NCI-H2081 treated with DMSO at 0.1 percent for 48 hours (cell line): ENCODE measurements at places on chromosomes 6 and 20.
A peak's percentile ranks its signal among the peaks of the same experiment; 100 is the strongest.

- no peak for DNase-seq
Observed at GRCh38 chr6:119834418-119834817, 484.9 kb upstream of the MAN1A1 start.

DNA sequence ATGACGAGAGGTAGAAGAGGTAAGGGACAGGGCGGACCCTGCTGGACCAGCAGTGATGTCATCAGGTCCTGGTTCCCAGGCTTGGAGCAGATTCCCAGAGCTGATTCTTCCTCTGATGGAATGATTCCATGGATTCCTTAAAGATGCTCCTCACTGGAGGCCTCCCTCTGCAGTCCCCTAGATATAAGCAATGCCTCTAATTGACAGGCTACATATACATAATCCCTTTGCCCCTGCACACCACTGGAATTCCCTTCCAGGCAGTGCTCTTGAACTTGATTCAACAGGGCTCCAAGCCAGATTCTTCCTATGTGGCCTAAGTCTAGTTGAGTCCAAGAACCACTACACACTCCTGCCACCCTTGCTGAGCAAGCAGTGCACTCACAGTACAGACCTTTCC is 52.3 kb upstream of the L3MBTL3 start:
- DNase-seq, result no peak

DNA sequence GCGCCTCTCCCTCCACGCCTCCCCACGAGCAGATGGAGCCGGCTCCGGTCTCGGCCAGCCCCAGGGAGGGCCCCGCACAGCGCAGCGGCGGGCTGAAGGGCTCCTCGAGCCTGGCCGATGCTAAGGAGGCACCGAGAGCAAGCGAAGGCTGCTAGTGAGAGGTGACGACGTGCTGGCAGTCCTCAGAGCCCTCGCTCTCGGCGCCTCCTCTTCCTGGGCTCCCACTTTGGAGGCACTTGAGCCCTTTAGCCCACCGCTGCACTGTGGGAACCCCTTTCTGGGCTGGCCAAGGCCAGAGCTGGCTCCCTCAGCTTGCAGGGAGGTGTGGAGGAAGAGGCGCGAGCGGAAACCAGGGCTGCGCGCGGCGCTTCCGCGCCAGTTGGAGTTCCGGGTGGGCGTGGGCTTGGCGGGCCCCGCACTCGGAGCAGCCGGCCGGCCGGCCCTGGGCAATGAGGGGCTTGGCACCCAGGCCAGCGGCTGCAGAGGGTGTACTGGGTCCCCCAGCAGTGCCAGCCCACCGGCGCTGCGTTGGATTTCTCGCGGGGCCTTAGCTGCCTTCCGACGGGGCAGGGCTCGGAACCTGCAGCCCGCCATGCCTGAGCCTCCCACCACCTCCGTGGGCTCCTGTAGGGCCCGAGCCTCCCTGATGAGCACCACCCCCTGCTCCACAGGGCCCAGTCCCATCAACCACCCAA is 2.5 kb upstream of the TMEM14C start:
- no peak for DNase-seq

GRCh38 chr6:136795996-136796395 is 3.7 kb upstream of the MAP3K5 start:
- no peak for DNase-seq

DNA sequence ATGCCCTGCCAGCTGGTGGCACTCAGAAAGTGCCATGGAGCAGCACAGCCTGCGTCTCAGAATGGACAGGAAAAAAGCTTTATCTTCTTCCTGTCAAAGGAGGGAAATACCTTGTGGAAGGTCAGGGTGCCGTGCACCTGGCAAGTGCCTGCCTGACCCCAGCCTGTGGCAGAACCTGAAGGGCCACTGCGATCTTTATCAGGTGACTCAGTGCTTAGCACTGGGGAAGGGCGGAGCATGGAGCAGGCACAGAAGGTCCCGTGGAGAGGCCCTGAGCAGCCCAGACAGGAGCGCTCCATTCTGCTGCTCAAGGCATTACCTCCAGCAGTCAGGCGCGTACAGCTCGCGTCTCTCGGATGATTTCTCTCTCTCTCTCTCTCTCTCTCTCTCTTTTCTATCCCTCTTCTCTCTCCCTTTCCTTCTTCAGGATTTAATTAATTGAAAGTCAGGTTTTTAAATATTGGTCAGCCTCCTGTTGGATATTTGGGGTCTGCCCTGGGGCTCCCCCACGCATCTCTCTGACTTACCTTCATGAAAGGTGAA is 31.7 kb downstream of the FOXC1 start:
- no peak for DNase-seq

- no peak for DNase-seq
Observed at GRCh38 chr6:13987400-13987865, 62.7 kb downstream of the RNF182 start.

DNA sequence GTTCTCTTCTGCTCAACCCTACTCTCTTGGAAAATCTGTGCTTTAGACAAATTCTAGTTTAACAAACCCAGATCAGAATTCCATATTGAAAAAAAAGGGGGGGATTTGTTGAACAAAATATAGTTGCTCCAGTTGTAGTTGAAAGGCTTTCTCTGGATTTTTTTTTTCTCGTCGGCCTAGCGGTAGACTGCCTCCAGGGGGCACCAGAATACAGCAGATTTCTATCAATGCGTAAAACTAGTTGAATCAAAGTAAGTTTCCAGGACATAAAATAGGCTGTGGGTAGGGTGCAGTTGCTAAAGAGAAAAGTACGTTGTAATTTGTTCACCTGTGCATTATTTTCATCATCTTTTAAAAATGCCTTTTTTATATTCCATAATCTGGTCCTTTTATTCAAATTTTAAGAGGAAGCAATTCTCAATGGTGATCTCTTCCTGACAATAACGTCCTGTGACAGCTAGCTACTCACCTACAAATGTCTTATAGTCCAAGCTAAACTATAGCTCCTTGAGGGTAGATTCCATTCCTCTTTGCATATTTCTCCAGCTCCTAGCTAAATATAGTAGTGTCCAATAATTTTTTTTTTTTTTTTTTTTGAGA is 105.4 kb downstream of the PERP start:
- no peak for DNase-seq

GRCh38 chr20:52593654-52594053 is 378.5 kb upstream of the TSHZ2 start:
- no peak for DNase-seq

GRCh38 chr6:134707342-134708031 is 242.4 kb downstream of the ALDH8A1 start:
- DNase-seq, result no peak

DNA sequence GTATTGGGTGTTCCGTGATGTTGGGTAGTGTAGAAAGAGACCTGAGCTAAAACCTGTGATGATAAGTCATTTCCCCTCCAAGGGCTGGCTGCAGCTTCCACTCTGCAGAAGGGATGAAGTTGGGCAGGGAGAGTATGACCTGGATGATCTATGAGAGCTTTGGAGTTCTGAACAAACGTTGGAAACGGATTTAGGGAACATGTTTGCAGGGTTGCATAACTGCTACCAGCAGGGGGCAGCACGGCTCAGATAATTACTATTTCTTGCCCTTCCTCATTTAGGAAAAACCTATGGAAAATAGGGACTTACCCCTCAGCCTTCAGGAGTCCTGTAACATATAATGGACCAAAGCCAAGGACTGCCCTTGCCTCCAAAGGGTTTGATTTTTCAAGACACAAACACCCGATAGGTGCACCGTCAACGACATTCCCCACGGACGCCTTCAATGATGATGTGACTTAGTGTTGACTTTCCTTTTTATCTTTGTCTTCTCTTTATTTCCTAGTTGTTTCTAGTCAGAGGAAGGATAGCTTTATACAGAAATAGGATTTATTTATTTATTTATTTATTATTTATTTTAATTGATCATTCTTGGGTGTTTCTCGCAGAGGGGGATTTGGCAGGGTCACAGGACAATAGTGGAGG is 164.9 kb upstream of the SASH1 start:
- no peak for DNase-seq

DNA sequence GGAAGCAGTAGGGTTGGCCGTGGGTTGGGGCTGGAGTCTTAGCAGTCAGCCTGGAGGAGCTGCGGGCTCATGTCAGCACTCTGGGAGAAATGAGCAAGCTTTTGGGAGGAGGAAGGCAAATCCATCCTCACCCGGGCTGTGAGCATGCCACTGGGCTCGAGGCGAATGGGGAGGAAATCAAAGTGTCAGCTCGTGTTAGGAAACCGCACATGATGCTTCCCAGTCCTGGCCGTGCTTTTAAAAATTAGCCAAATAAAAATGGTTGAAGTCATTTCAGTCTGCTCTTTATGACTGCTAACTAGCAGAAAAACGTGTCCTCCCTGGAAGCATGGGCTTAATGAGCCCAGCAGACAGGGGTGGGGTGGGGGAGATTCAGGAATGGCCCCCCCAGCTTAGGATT is 98.1 kb downstream of the NFATC2 start:
- no peak for DNase-seq

DNA sequence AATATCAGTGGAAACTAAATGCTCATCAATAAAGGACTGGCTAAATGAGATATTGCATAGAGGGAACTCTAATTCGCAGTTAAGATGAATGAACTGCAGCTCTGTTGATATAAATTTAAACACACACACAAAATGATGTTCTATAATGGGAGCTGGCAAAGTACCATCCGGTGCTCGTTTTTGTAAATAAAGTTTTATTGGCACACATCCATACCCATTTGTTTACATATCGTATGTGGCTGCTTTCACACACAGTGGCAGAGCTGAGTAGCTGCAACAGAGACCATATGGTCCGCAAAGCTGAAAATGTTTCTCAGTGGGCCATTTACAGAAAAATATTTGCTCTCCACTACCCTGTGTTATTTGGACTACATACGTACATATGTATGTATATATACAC is 120.7 kb downstream of the EDN3 start:
- DNase-seq, result no peak

DNA sequence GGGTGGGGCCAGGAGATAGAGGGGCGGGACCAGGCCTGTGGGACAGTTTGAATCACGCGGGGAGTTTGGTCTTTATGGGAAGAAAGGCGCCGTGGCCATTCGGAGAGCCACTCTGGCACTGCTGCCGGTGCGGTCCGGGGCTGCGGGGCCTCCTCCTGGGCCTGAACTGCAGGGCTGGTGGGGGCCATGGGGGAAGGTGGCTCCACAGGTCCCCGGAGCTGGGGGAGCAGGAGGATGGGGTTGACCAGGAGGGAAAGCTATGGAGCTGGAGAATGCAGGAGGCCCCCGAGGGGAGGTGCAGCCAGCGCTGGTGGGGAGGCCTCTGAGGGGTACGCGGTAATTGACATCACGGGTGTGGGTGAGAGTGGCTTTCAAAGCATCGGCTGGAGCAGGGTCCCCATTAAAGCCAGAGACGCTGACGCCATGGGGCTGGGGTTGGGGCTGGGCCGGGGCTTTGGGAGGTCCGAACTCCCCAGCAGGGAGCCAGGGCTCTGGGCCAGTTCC is 1.8 kb upstream of the BHLHE23 start:
- DNase-seq, result no peak

GRCh38 chr6:109236115-109237076 is 141.1 kb downstream of the CEP57L1 start:
- no peak for DNase-seq

- peak; percentile 37 for DNase-seq
Observed at GRCh38 chr20:9301129-9302090, 213.0 kb upstream of the LAMP5 start.

DNA sequence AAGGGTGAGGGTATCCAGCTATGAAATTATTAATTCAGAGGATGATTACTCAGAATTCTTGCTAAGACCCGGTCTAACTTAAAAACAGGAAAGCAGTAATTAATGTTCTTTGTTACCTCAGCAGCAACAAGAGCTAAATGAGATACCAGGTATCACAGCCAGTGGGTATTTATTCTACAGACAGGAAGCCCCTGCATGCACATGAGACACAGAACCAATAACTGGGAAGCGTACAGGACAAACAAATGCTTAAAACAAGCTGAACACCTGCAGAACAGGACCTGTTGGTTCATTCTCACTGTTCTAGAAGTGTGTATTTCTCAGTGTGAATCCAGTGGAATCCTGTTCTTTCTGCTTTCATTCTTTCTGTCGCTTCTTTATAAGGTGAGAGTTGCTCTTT is 30.9 kb downstream of the SCML4 start:
- no peak for DNase-seq

- no peak for DNase-seq
Observed at GRCh38 chr6:162245830-162246420, 481.6 kb downstream of the PRKN start.

DNA sequence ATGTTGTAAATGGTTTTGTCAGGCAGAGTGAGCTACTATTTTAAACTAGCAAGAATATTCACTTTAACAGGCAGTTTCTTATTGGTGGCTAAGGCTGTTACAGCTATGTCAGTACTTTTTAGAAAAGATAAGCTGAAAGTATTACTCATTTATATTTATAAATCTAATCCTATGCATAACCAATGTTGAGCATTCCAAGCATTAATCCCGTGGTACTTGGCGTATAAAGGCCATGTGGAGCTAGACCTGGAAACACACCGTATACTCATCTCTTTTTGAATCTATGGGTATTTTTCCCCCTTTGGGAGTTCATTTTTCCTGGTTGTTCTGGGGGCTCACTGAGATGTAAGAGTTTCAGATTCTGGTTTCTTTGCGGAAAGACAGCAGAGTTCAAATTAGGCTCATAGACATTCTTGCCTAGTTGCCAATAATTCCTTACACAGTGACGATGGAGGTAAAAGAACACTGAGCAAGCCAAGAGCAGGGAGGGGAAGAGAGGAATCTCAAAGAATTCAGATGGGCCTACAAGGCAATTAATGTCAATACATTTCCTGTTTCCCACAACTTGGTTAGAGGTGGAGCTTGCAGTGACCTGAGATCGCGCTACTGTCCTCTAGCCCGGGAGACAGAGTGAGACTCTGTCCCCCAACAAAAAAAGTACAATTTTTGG is 211.5 kb downstream of the SOX4 start:
- no peak for DNase-seq

DNA sequence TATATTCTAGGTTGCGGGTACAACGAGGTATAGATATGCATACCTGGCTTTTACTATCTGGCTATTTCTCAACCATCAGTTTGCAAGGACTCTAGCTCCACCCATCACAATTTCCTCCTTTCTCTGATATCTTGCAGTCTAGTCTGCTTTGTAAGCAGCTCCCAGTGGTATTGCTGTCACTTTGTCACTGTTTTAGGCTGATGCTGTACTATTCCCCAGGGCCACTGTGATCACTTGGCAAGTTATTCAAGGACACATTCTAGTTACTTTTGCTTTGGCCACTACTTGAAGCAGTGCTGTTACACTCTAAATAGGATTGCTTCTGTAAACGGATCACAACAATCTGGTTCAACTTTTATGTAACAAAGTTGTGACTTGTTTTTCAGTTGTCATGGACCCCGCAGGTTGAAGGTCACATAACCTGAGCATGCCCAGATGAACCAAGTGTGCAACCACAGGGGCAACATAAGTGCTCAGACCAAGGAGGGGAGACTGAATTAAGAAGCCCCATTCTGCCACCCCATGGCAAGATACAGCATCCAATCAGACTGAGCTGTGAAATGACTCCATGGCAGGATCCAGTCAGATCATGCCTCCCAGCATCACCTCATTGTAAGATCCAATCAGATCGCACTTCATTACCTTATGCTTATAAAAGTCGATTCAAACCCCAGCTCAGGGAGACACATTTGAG is 588.4 kb upstream of the CITED2 start:
- DNase-seq, result no peak
